ENCODE measurements at places on chromosomes 12 and 14.

GRCh38 chr12:58575256-58575655, 345.0 kb downstream of the LRIG3 start:
- DNase-seq: no peak

DNA sequence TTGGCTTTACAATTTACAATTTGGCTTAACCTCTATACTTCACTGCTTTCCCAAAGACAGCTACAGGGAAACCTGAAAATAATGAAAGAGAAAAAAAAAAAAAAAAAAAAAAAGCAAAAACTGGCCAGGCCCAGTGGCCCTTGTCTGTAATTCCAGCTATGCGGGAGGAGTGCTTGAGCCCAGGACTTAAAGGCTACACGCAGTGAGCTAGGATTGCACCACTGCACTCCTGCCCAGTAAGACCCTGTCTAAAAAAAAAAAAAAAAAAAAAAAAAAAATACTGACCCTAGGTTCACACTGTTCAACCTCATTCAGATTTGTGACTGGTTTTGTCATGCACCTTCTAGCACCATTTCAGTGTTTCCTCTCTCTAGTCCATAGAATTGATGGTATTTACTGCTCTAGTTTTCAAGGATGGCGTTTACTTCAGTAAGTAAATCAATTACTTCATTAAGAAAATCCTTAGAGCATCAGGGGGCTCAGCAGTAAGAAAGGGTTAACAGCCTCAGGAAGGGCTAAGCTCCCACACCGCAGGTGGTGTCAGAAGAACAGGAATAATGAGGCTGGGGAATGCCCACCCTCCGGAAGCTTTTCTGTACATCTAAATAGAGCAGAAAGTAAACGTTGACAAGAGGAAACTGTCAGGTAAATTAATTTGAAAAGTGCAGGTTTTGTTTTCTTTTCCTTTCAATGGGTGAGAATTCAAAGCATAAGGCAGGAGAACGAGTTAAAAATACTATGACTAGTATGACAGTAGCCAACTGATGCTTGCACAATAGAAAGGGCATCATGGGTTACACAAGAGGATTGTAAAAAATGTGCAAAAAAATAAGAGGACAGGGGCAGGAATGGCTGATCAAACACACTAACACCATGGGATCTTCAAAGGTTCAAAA, 115.0 kb upstream of the MDM1 start:
- no peak for DNase-seq

DNA sequence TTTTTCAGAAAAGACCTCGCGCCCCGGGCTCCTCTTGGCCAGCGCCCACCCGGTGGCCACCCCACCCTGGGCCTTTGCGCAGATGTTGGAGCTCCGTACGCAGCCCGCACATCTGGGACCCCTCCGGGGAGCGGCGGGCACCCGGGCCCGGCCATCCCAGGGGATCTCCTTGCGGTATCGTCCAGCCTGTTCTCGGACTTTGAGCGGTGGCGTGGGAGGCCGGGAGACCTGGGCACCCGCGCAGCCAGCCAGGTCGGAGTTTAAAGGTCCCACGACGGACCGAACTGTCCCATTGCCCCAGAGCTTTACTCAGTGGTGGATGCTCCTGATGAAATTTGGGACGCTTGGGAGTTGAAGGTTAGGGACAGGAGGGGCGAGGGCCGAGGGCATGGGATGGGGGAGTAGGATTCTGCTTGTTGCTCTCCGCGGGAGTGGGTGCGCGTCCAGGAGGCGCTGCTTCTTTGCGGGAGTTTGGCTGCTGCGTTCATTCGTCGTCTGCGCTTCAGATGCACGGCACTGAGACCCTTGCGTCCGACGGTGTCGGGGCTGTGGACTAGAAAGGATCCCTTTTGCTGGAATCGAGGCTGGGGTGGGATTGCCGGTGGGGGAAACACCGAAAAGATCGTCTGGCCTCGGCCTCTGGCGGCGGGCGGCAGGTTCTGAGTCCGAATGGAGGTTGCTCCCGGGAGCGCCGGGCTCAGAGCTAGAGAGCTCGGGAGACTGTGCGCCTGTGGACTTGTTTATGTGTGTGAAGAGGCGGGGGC, 1.4 kb downstream of the NTF3 start:
- no peak for DNase-seq

DNA sequence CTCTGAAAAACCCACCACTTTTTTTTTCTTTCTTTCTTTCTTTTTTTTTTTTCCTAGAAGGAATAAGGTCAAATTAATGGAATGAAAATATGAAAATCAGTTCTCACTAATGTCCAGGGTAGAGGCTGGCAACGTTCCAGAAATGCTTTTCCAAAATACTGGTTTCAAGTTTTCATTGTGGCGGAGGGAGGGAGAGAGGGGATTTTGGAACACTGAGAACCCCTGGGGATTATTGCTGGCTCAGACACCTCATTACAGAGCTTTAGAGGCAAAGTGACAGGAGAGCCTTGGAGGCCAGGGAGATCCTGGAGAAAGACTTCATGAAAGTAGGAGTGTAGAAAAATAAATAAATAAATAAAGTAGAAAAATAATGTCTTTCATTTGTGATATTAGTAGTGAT, 45.4 kb downstream of the ALX1 start:
- DNase-seq: no peak
